Right atrium auricular region (tissue), 2 donors: ENCODE measurements at places on chromosomes 2 and 18.
A peak's percentile ranks its signal among the peaks of the same experiment; 100 is the strongest.

DNA sequence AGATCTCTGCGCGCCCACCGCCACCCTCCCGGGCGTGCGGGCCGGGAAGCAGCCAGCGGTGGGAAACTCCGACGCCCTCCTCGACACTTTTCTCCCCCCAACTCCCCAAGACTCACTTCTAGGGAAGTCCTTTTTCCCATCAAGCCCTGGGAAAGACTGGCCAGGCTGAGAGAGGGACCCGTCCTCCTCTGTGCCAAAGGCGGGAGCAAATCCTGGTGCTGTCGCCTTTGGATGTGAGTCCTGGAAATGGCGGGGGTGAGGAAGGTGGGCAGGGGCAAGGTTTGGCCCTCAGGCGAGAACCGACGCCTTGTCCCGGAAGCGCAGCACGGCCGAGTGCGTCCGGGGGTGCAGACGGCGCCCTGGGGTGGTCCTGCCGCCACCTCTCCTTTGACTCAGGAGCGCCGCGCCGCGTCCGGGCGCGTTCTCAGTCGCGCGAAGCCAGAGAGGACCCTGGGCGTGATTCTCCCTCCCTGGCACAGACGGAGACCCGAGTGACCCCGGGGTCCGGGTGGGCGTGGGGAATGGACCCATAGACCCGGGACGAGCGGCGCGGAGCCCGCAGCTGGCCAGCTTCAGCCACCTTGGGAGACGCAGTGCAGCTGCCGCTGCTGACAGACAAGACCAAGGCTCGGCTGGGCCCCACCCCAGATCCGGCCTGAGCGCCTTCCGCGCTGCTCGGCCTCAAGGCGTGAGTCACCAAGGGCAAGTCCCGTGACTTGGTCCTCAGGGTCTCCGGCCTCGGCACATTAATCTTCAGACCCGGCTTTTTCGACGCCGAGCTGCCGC is 3.5 kb upstream of the LBX2 start:
- DNase-seq: peak; percentile 96

DNA sequence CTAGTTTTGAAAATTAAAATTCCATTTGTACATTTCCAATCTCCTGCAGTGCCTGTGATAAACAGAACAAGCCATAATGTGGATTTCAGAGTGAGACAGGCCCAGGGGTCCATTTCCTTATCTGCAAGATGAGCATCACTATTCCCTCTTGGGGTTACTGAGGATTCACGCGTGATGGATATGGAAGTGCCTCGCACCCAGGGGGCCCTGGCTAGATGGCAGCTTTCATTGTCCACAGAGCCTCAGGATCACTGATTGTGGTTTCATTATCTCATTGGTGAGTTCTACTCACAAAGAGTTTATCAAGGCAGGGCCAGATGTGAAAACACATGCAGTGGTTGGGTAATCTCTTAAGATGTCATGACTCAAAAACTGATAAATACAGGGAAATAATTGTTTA is 11.6 kb downstream of the CNGA3 start:
- no peak for DNase-seq

GRCh38 chr2:98908931-98909316 is 27.1 kb downstream of the CRACDL start:
- DNase-seq: no peak

GRCh38 chr2:25920336-25920735 is 42.0 kb upstream of the ASXL2 start:
- DNase-seq: no peak

DNA sequence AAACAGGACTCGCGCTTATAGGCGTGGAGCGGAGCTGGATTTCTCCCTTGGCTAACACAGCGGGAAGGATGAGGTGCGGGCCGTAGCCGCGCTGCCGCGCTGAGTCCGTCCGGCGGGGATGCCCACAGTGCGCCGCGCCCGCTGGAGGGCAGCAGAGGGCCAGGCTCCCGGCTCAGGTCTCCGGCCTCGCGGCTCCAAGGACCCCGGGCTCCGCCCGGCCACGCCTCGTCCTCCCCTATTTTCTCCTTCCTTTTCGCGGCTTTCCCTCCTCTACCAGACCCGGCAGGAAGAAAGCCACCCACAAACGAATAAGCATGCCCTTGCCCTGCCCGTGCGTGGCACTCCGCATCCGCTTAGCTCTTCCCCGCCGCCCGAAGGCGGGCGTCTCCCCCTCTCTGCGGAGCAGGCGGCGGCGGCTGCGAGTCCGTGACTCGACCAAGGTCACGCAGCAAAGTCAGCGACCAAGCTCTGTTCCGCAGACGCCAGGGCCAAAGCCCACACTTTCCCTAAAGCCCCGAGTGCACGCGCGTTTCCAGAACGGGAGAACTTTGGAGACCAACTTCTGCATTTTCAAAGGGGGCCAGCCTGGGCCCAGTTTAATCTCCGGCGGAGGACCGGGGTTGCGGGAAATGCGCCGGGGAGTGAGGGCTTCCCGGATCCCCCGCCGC is 48.5 kb downstream of the KCNIP3 start:
- peak; percentile 79 for DNase-seq

GRCh38 chr2:36438449-36438977 is 82.9 kb downstream of the CRIM1 start:
- no peak for DNase-seq
